Dermis microvascular lymphatic vessel endothelial cell (primary cell): ENCODE measurements at places on chromosomes 13 and 19.

DNA sequence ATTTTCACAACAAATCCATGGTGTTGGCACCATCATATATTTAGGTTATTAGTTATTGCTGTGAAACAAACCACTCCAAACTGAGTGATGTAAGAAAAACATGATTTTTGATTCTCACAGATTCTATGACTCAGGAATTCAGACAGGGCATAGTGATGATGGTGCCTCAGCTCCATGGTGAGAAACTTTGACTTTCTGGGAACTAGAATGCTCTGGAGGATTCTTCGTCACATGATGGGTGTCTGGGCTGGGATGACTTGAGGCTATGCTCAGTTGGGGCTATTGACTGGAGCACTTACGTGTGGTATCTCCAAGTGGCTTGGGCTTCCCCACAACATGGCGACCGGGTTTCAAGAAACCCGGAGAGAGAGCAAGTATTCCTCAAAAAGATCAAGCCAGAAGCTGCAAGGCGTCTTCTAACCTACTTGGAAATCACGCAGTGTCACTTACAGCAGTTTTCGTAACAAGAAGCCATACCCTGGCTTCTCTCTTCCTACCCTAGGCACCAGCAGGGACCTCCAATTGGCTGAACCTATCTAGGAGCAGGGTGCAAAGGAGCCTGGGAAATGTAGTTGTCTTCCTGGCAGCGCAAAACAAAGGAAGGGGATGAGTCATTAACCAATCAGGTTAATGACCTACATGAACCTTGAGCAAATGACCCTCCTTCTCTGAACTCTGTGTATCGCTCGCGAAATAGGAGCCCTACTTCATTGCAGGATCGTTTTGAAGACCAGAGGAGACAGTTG lies 22.4 kb downstream of the VAV1 start:
- DNase-seq, result no peak

GRCh38 chr13:110512198-110512740 lies 49.3 kb downstream of the RAB20 start:
- no peak for DNase-seq

GRCh38 chr13:49082653-49083536 lies 107.2 kb downstream of the FNDC3A start:
- no peak for DNase-seq

- no peak for DNase-seq
Observed at GRCh38 chr13:95754069-95754468, 77.1 kb downstream of the DNAJC3 start.

DNA sequence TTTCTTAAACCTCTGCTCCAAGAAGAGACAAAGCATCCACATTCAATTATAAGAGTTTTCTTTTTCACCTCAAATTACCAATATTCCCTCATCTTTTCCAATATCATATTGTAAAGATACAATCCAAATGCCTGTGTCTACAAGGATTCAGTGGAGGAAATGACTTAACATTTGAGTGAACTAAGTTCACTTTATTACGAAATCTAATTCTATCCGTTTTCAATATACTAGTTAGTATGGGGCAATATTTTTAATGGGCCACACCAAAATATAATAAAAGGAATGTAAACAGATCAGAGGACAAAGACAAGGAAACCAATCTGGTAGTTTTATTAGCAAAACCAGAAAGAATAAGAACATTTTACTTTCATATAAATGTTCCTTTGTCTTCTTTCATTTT lies 136.0 kb downstream of the DCLK1 start:
- no peak for DNase-seq

DNA sequence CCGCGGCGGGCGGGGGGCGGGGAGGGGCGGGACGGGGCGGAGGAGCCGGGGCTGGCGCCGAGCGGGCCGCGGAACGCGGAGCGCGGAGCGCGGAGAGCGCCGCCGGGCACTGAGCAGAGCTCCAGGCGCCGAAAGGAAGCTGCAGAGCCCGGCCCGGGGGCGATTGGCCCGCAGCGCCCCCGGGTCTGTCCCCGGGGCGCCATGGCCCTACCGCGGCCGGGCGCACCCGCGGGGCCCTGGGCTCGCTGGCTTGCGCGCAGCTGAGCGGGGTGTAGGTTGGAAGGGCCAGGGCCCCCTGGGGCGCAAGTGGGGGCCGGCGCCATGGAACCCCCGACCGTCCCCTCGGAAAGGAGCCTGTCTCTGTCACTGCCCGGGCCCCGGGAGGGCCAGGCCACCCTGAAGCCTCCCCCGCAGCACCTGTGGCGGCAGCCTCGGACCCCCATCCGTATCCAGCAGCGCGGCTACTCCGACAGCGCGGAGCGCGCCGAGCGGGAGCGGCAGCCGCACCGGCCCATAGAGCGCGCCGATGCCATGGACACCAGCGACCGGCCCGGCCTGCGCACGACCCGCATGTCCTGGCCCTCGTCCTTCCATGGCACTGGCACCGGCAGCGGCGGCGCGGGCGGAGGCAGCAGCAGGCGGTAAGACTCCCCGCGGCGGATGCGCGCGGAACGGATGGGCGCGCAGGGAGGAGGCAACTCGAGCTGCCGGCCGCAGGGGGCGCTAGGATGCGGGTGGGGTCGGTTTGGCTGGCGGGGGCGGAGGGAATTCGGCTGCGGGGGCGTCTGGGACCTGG lies at the start of gene PDE4A:
PDE4A (plus strand) TSS at position 95 of the 796 bp plus-strand sequence; CDS start at position 322, 227 bp downstream.
- no peak for DNase-seq

GRCh38 chr13:24152292-24153214 lies 8.0 kb upstream of the SPATA13 start:
- DNase-seq, result no peak
